Neural progenitor cell (in vitro differentiated cells): ENCODE measurements at places on chromosomes 5 and 9. TPM values are rescaled to one million over a fixed set of nuclear protein-coding genes. Genes with fewer than 3 reads are reported as not detected.

The KCNV2 gene
- total RNA-seq = not detected in 2 replicates

The ST8SIA4 gene
- total RNA-seq = 0.71 and 0.84 TPM in 2 replicates

The NME5 gene
- 6.7 and 8.0 TPM in 2 replicates for total RNA-seq

The ORM2 gene
- total RNA-seq = 0.43 TPM in 1 of 2 replicates, not detected in the other

The TEX48 gene
- total RNA-seq = not detected in 2 replicates

The REEP5 gene
- 14.3 and 17.1 TPM in 2 replicates for total RNA-seq

The SLC6A3 gene
- total RNA-seq = 0.19 and 0.32 TPM in 2 replicates

The PCDHB8 gene
- 0.31 TPM in 1 of 2 replicates, not detected in the other for total RNA-seq

The DOCK8 gene
- 0.54 and 0.93 TPM in 2 replicates for total RNA-seq

The SPATA31C1 gene
- total RNA-seq = not detected in 2 replicates

The FYB1 gene
- not detected in 2 replicates for total RNA-seq

The ZFP37 gene
- total RNA-seq = 13.3 and 14.1 TPM in 2 replicates

The ARHGEF37 gene
- 0.99 and 1.7 TPM in 2 replicates for total RNA-seq

The PRRC1 gene
- 51.7 and 58.9 TPM in 2 replicates for total RNA-seq

The RAPGEF1 gene
- total RNA-seq = 33.3 and 34.6 TPM in 2 replicates

The PCDHB3 gene
- 5.6 and 6.7 TPM in 2 replicates for total RNA-seq

The SCGB3A2 gene
- not detected in 2 replicates for total RNA-seq

The TPPP gene
- total RNA-seq = 0.87 TPM in 1 of 2 replicates, not detected in the other

The PCDHGB3 gene
- total RNA-seq = 0.74 and 0.95 TPM in 2 replicates

The ADAMTS2 gene
- 1.2 and 3.0 TPM in 2 replicates for total RNA-seq

The SLC28A3 gene
- total RNA-seq = 0.06 TPM in 1 of 2 replicates, not detected in the other

The IFNA21 gene
- total RNA-seq = not detected in 2 replicates

The PCDHB7 gene
- total RNA-seq = 0.21 and 0.90 TPM in 2 replicates

The PCA3 gene
- 0.30 and 0.56 TPM in 2 replicates for total RNA-seq

The PKD2L2 gene
- not detected in 2 replicates for total RNA-seq

The PPIP5K2 gene
- 66.7 and 108 TPM in 2 replicates for total RNA-seq

The PCDHGA2 gene
- total RNA-seq = 0.37 and 0.71 TPM in 2 replicates

The RNF208 gene
- total RNA-seq = 0.77 and 0.84 TPM in 2 replicates

The CTNNAL1 gene
- 102 and 156 TPM in 2 replicates for total RNA-seq

The PPP2CA gene
- total RNA-seq = 216 and 251 TPM in 2 replicates

The FGF18 gene
- total RNA-seq = 0.06 and 0.22 TPM in 2 replicates

The SSBP2 gene
- 156 and 175 TPM in 2 replicates for total RNA-seq

The FAM81B gene
- not detected in 2 replicates for total RNA-seq

The FOXD4L6 gene
- not detected in 2 replicates for total RNA-seq

The CDC25C gene
- 45.8 and 48.6 TPM in 2 replicates for total RNA-seq

The INSL6 gene
- not detected in 2 replicates for total RNA-seq

The RAD1 gene
- total RNA-seq = 39.0 and 40.6 TPM in 2 replicates

The AK8 gene
- total RNA-seq = 0.43 and 0.71 TPM in 2 replicates

The IRX4 gene
- total RNA-seq = not detected in 2 replicates

The GRXCR2 gene
- not detected in 2 replicates for total RNA-seq

The PLPP7 gene
- total RNA-seq = 5.4 and 11.5 TPM in 2 replicates

The GLDC gene
- total RNA-seq = 81.6 and 100 TPM in 2 replicates

The NUTM2F gene
- total RNA-seq = 0.22 TPM in 1 of 2 replicates, not detected in the other

The MAP3K1 gene
- 20.3 and 22.2 TPM in 2 replicates for total RNA-seq

The ZBED3 gene
- 0.36 and 1.2 TPM in 2 replicates for total RNA-seq

The PCDHA1 gene
- total RNA-seq = 0.19 and 0.24 TPM in 2 replicates

The RGS7BP gene
- 0.43 and 1.4 TPM in 2 replicates for total RNA-seq

The BTNL8 gene
- 0.22 and 0.34 TPM in 2 replicates for total RNA-seq

The CDH9 gene
- total RNA-seq = 2.4 and 2.8 TPM in 2 replicates

The LCN12 gene
- 0.19 TPM in 1 of 2 replicates, not detected in the other for total RNA-seq

The HAVCR1 gene
- total RNA-seq = not detected in 2 replicates

The CNTFR gene
- 8.6 and 37.2 TPM in 2 replicates for total RNA-seq

The SELENOP gene
- 1.4 and 2.0 TPM in 2 replicates for total RNA-seq

The ADGRV1 gene
- total RNA-seq = 127 and 151 TPM in 2 replicates

The GPR151 gene
- not detected in 2 replicates for total RNA-seq

The TMOD1 gene
- total RNA-seq = 0.15 TPM in 1 of 2 replicates, not detected in the other
